ENCODE measurements at places on chromosomes 11 and 22. TPM values are rescaled to one million over a fixed set of nuclear protein-coding genes. Genes with fewer than 3 reads are reported as not detected.

Gene ASCL2
- not detected for polyA plus RNA-seq

Gene GLYAT
- not detected for polyA plus RNA-seq

Gene NR1H3
- 4.9 TPM for polyA plus RNA-seq

Gene MS4A12
- not detected for polyA plus RNA-seq

Gene C11orf97
- polyA plus RNA-seq, result not detected

Gene PKNOX2
- 0.08 TPM for polyA plus RNA-seq

Gene PLXNB2
- 123 TPM for polyA plus RNA-seq

Gene BAIAP2L2
- polyA plus RNA-seq, result 13.2 TPM

Gene TEX12
- polyA plus RNA-seq, result not detected
